ENCODE measurements at places on chromosomes 1 and 21.
A peak's percentile ranks its signal among the peaks of the same experiment; 100 is the strongest.

DNA sequence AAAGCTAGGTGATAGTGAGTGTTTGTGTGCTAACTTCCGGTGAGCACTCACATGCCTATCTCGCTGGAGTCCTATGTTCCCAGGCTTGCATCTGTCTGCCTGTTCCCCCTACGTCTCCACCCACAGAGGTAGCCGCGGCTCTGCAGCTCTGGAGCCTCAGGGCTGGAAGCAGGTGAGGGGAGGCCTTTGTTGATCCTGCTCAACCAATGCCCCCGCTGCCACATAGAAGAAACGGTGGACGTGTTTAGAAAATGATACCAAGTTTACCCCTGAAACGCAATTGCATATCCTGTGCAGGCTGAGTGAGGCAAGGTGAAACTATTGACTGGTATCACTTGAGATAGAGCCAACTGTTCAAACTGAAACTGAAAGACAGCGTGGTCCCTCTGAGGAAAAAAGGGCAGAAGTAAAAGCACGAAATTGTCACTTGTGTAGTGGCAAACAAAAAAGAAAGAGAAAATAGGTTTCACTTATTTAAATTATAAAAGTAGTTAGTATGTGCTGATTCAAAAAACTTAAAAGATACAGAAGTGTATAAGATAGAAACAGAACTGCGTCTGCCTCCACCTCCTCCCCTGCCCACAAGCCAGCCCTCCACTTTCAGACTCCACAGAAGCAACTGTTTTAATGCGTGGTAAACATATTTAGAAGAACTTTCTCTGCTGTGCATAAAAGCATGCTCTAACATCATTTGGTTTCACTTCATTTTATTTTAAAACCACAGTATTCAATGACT, 38.6 kb upstream of the ETS2 start:
- no peak for DNase-seq

- no peak for DNase-seq
Measured at GRCh38 chr1:22524481-22524880, 38.8 kb upstream of the EPHA8 start.

DNA sequence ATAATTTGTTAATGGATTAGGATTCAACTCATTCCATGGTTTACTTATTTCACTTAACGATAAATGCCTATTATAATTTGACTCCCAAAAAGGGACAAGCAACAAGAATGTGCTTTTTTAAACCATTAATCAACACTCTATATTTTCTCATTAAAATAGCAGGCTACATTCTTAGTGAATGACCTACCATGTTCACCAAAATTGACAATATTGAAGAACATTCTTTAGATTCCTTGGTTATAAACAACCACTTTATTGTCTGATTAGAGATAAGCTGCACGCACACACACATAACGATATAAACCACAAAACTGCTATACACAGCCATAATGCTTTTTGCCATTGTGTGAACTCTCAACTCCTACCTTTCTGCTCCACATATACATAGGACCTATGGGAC, 75.4 kb upstream of the LRRC7 start:
- no peak for DNase-seq

- DNase-seq = no peak
Measured at GRCh38 chr1:2650967-2651645, 18.3 kb upstream of the MMEL1 start.

- no peak for DNase-seq
Measured at GRCh38 chr1:177648138-177648537, 321.7 kb downstream of the SEC16B start.

DNA sequence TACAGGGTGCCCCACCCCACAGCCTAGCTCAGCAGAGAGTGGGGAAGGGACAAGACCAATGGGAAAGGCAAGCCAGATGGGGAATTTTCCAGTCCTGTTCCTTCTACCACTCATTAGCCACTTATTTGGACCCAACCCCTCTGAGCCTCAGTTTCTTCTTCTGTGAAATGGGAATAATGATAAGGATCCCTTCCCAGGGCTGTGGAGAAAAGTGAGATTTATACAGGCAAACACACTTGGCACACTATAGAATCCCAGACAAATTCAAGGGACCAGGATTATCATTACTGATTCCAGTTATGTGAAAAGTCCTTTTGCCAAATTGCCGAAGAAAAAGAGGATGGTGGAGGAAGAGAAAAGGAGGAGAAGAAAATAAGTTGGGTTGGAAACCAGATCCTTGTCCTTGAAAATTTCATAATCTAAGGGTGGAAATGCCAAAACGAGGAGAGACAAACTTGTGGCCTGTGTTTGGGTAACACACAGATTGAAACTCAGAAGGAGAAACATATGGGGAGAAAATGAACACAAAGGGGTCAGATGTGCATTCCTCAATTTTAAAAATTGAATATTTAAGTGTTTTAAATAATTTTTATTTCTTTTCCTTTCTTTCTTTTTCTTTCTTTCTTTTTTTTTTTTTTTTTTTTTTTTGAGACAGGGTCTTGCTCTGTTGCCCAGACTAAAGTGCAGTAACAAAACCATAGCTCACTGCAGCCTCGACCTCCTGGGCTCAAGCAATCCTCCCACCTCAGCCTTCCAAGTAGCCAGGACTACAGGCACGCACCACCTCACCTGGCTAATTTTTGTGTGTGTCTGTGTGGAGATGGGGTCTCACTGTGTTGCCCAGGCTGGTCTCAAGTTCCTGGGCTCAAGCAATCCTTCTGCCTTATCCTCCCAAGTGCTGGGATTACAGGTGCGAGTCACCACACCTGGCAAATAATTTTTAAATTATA, 9.6 kb downstream of the CAPN2 start:
- no peak for DNase-seq

DNA sequence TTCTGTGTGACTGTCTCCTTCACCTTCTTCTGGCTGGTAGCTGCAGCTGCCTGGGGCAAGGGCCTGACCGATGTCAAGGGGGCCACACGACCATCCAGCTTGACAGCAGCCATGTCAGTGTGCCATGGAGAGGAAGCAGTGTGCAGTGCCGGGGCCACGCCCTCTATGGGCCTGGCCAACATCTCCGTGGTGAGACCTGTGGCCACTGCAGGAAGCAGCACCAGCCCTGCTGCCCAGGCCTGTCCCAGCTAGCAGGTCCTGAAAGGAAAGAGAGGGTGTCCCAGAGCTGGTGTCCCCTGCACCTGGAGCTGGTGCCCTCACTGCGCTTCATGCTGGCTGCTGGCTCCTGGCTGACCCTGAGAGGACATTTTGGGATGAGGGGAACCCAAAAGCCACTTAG, 5.9 kb upstream of the ATXN7L2 start:
- peak; percentile 8 for DNase-seq

DNA sequence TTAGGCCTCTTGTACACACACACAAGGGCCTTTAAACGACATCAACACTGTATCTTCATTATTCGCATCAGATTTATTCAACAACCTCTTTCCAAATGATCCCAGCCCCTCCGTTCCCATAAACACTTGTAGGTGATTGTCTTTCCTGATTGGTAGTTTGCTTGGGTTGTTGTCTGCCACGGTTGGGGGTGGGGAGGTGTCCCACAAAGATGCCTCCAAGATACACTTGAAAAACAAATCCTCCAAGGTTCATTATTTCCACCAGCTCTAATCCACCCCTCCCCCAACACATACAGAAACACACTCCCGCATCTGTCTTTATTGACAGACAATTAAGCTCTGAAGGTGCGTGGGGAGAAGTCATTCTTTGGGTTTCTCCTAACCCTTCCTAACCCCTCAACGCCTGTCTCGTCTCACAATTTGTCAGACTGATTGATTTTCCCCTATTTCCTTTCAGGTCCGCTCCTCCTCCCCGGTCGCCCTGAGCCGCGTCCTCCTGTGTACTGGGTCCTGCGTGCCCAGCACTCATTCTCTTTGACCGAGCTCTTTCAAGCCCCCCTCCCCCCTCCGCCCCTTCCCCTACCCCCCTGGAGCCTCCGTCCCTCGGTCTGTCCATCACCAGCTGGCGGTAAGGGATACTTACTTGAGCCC, 1.4 kb downstream of the WDR26 start:
- peak; percentile 45 for DNase-seq

All from testis (tissue), 5 donors.